Urothelium cell line (cell line): ENCODE measurements at places on chromosomes 7 and 10.

- peak; percentile 14 for DNase-seq
Measured at GRCh38 chr7:12518920-12519681, 51.4 kb upstream of the SCIN start.

- no peak for DNase-seq
Measured at GRCh38 chr7:1721047-1721690, 51.1 kb downstream of the ELFN1 start.

GRCh38 chr10:19048891-19049290, 290 bp downstream of the MALRD1 start:
- DNase-seq = no peak

DNA sequence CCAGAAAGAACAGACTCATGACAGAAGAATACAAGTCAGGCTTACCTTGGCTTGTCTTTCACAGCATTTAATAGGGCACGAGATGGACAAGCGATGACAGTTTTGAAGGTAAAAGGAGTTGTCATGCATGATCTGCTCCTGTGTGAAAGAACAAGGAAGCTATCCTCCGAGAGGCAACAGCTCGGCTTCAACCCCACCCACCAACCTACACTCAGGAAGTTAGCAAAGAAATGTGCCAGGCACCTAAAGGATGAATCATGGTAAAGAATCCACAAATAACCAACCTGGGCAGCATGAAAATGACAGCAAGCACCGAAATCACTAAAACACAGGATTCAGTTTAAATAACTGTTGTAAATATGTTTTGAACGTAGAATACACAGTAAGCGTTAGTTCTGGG, 700.2 kb downstream of the TYW1 start:
- peak; percentile 55 for DNase-seq

DNA sequence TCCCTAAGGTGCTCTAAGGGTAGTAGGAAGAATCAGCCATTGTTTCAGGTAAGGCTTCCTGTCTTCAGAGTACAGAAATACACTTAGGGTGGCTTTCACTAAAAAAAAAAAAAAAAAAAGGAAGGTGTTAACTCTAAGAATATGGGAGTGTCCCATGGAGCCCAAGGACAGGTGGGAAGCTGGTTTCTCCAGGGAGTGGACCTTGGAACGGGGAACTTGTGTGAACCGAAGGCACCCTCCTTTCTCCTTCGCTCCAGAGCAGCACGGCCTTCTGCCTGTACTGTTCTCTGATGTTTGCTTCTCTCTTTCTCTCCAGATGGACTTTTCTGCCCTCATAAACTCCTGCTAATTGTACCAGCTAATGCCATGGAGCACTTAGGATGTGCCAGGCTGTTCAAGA, 6.2 kb downstream of the OPALIN start:
- no peak for DNase-seq

GRCh38 chr10:132961787-132962622, 19.6 kb upstream of the CFAP46 start:
- no peak for DNase-seq

GRCh38 chr10:60798031-60798430, 19.8 kb downstream of the CDK1 start:
- no peak for DNase-seq

DNA sequence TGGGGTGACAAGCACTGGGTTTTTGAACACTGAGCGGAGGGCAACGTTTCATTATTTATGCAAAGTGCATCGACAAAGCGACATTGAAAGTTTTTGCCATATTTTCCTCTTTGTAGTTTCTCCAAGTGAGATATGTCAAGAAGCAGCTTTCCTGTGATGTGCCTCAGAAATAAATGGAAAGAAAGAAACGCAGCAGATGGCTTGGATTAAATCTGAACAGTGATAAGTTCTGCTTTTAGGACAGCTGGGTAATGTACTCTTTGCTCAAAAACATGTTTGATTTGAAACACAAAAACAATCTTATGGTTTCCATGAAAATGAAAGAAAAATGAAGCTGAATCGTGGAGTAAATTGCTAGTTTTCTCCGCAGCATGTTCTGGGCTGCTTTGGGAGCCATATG, 166.3 kb downstream of the PTPRN2 start:
- no peak for DNase-seq

GRCh38 chr10:128068398-128069285, 57.6 kb downstream of the MKI67 start:
- no peak for DNase-seq

GRCh38 chr10:13637303-13637856, 50.6 kb downstream of the PRPF18 start:
- no peak for DNase-seq

DNA sequence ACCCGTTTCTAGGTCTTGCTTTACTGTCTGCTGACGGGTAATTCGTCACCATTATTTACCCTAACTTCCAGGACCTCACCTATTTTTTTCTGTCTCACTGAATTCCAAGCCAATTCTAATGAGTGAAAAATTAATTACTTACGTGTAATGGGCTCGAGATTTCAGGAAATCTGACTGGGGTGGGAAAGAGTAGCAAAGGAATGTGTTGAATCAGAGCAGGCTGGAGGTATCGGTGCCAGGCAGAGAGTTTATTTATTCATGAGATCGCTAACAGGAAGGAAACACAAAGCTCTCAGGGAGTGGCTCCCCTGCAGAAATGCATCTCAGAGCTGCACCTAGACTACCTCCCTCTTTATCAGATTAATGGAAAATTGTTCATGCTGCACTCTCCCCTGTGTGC, 4.0 kb upstream of the DIP2C start:
- no peak for DNase-seq

DNA sequence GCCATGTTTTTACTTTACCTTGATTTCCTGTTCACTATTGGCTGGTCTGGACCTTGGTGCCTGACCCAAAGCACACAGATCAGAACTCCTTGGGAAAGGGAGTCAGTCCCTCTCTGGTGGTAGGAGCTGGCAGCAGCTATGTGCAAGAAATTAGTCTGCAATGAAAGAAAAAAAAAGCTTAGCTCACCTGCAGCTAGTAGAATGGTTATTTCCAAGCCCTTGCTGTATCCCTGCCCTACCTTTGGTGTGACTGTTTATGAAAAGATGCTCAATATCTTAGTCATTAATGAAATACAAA, 68.1 kb upstream of the PAPSS2 start:
- DNase-seq = no peak

GRCh38 chr10:11373717-11374171, 237.7 kb downstream of the USP6NL start:
- peak; percentile 24 for DNase-seq

DNA sequence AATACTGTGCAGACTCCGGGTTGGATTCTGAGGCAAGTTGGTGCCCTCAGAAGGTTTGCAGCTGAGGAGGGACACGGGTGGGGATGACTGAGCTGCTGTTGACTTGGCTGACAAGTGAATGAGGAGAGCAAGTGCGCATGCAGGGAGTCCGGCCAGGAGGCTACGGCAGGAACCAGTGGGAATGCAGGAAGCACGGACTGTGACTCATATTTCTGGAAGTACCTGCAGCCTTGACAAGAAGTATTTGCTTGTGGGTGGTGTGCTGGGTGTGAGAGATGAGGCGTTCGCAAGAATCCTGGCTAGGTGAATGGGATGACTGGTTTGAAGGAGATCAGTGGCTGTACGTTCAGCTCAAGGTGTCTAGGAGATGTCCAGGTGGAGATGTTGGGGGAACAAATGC, 30.8 kb upstream of the FXYD4 start:
- DNase-seq = peak; percentile 93
